Stimulated activated CD4-positive, alpha-beta T cell treated with anti-CD3 and anti-CD28 coated beads, Interleukin-4, amount 100 ng/mL, for 1 hour (primary cell): ENCODE measurements at places on chromosomes 5 and 9.
A peak's percentile ranks its signal among the peaks of the same experiment; 100 is the strongest.

DNA sequence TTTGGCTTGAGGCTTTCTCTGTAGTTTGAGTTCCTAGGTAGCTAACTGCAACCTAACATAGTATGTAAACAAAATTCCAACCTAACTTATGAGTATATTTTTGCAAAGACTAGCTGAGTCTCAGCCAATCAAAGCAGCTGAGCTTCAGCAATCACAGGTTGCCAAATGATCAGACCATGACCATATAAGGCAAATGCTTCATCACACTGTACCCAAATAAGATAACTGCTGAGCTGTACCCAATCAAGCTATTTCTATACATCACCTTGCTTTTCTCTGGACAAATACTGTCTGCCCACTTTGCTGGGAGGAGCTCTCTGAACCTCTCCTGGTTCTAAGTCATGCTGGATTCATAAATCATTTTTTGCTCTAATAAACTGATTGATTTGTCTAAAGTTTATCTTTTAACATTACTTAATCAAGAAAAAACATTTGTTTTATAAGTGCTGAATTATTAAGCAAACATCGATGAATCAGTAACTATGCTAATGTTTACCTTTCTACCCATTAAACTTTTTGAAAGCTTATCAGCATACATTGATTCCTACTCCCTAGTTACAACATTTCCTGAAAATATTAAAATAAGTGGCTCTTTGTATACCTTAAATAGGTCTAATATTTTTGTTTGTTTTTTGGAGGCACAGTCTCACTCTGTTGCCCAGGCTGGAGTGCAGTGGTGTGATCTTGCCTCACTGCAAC lies 129.7 kb upstream of the PCA3 start:
- DNase-seq = no peak

- no peak for DNase-seq
Observed at GRCh38 chr5:137607771-137608170, 108.6 kb upstream of the SPOCK1 start.

DNA sequence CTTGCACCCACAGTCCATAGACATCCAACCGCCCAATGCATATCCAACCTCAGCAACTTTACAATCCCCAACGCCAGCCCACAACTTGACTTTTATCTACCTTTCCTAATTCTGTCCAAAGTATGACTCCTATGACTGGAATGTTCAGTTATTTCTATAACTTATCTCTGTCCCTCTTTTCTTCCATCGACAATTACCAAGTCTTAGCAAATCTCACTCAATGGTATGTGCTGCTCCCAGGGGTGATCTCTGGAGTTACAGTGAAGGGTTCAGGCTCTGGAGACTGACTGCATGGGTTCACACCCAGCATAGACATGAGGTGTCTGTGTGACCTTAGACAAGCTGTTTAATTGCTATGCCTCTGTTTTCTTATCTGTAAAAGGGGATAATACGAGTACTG lies 106.9 kb downstream of the SPOCK1 start:
- DNase-seq = no peak

DNA sequence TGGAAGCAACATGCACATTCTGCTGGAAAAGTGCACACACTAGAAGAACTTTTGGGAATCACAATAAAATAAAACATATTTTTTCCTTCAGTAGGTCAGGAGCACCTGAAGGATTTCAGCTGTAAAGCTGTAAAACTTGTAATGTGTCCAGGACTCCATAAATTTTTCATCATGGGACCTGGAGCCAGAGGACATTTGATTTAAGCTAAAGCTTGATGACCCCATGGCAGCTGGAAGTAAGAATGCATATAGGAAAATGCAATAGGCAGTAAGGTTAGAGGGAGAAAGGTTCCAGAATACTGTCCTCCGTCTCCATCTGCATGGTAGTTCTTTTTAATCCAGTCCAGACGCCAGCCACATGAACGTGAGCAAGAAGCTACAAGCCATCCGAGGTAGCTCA lies 166.0 kb downstream of the ADAMTSL1 start:
- no peak for DNase-seq

DNA sequence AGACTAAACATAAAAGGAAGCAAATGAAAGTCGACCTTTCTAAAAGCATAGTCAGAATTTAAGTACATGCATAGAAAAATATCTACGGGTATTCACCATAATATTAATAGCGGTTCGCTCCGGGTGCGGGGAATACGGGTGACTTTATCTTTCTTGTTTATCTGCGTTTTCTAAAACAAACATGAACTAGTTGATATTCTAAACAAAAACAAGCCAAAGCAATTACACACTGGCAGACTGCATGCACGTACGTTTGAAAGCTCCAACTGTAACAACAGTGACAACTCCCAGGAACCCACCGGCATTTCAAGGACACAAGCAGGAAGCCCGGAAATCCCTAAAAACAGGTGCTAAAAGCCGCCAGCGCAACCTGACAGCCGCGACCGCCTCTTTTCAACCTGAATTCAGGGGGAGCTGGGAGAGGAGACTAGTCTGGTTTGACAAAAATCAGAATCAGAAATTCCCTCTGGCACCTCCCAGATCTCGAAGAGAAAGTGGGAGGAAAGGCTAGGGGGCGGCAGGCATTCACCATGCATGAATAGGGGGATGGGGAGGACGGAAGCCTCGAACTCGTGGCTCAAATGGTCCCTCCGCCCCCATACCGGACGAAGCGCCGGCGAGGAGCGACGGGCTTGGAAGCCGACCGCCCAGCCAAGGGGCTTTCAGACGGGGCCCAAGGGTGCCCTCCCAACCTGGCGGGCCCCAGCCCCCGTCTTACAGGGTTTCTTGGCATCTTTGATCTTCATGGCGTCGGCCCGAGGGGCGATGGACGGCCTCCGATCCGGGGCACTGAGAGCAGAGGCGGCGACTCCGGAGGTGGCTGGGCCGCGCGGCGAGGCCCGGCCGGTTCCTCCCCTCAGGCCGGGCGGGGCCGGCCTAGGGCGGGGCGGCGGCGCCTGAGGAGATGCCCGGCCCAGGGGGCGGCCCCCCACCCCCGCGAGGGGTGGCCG lies at the start of gene PANK3:
PANK3 (minus strand) TSS at position 831 of the 950 bp plus-strand sequence; CDS start at position 746, 85 bp downstream.
- DNase-seq = no peak

DNA sequence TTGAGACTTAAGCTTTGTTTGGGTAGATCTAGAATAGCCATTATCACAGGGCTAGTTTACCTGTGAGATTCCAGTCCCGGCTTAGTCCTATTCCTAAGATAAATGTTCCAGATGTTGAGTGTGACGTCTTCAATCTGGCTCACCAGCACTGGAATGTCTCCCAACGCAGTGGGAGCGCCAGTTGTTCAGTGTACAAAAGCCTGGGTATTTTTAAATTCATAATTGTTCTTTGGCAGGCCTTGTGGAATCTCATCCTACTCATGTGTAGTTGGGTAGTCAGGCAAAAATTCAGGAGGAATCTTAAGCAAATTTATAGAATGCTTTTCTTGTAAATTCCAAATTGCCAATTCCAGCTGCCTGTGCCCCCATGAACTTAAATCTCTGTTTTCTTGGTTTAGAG lies 272.6 kb upstream of the KCNN2 start:
- no peak for DNase-seq

DNA sequence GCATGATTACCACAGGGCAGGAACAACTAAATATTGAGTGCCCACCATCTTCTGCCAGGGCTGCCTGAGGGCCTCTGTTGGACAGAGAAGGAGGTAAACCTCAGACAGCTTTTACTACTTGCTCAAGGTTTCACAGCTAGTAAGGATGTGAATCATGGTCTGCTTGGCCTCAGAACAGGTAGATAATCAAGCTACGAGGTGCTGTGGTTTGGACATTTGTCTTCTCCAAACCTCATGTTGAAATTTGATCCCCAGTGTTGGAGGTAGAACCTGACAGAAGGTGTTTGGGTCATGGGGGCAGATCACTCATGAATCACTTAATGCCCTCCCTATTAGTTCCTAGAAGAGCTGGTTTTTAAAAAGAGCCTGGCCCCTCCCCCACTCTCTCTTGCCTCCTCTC lies 541.2 kb upstream of the TRPC7 start:
- DNase-seq = no peak

DNA sequence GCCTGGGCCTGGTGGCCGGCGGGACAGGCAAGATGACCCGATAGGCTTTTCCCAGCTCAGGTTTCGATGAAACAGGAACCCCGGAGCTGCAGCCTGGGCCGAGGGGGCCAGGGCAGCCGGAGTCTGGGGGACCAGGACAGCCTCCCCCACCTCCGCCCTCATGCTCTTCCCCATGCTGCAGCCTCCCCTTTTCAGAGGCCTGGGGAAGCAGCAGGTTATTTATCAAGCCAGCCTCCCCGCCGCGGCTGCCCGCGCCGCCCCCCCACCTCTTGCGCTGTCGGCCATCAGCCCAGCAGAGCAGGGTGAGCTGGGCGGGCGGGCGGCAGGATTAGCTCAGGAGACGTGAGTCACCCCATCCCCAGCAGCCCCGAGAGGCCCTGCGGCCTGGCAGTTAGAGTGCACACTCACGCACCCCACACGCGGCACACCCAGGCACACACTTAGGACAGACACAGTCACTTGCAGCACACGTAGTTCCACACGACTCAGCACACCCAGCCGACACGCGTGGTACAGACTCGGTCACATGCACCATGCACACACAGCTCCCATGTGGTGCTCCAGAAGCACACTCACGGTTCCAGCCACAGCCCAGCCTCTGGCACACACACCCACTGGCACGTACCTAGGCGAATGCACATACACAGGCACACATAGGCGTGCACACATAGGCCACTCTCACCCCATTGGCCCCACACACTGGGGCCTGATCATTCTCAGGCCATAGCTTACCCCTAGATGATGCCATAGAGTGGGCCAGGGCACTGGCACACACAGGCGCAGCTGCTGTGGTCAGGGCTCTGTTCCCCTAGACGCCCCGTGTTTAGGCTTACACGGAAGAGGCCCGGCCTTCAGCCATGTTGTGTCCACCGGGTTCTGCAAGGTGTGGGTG lies 13.0 kb downstream of the CXXC5 start:
- no peak for DNase-seq

GRCh38 chr5:112707187-112708102 lies 30.2 kb upstream of the APC start:
- DNase-seq = peak; percentile 92

DNA sequence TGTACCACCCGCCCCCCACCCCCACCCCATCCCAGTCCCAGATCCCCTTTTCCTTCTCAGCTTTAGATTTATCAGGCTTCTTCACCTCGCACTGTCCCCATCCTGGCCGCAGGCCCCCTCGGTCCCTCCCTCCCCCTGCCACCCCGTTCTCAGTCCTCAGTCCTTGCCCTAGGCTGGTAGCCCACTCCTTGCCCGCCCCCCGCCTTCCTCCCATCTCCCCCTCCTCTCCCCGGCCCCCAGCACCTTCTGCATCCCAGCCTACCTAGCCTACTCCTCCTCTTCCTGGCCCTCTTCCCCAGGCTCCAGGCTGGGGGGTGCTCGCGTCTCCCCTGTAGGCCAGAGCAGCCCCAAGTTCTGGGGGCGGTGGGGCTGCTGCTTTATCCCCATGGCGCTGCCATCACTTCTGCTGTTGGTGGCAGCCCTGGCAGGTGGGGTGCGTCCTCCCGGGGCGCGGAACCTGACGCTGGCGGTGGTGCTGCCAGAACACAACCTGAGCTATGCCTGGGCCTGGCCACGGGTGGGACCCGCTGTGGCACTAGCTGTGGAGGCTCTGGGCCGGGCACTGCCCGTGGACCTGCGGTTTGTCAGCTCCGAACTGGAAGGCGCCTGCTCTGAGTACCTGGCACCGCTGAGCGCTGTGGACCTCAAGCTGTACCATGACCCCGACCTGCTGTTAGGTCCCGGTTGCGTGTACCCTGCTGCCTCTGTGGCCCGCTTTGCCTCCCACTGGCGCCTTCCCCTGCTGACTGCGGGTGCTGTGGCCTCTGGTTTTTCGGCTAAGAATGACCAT lies 828 bp downstream of the NPR2 start:
- no peak for DNase-seq

GRCh38 chr9:127545196-127546124 lies 66.6 kb upstream of the STXBP1 start:
- DNase-seq = no peak

- no peak for DNase-seq
Observed at GRCh38 chr9:122071715-122072114, 21.4 kb downstream of the TTLL11 start.

GRCh38 chr9:136545965-136546696 lies at the start of gene NOTCH1:
NOTCH1 (minus strand) TSS chr9:136546048; CDS start chr9:136545786, 262 bp downstream.
- DNase-seq = peak; percentile 87

- DNase-seq = no peak
Observed at GRCh38 chr5:170270293-170271069, 27.1 kb downstream of the LCP2 start.

GRCh38 chr5:116340799-116341198 lies 233.8 kb downstream of the SEMA6A start:
- no peak for DNase-seq

DNA sequence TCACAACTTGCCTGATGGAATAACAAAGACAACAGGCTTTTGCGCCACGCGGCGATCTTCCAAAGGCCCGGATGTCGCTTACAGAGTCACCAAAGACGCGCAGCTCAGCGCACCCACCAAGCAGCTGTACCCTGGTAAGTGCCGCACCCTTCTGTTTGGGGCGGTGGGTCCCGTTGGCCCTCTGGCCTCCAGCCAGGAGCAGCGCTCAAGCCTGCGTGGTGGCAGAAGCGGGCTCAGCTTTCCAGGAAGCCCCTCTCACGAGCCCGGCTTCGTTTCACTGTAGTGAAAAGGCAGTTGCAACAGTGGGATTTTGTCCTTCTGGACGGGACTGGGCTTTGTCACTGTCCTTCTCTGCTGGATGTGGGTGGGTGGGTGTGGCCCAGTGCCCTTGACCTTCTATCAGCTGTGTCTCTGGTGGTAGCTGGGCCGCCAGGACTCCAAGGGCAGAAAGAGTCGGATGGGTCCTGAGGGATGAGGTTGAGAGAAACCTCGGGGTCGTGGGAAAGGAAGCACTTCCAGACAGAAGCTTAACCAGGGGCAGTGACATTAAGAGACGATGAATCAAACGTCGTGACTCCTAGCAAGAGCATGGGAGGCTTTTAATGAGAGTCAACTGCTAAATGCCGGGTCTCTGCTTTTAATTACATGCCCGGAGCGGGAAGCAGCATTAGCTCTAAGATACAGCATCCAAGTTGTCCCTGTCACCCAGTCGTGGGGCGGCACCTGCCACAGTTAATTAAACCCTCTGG lies 49.5 kb downstream of the COL5A1 start:
- no peak for DNase-seq

- no peak for DNase-seq
Observed at GRCh38 chr9:137760426-137760825, 117.2 kb upstream of the CACNA1B start.

DNA sequence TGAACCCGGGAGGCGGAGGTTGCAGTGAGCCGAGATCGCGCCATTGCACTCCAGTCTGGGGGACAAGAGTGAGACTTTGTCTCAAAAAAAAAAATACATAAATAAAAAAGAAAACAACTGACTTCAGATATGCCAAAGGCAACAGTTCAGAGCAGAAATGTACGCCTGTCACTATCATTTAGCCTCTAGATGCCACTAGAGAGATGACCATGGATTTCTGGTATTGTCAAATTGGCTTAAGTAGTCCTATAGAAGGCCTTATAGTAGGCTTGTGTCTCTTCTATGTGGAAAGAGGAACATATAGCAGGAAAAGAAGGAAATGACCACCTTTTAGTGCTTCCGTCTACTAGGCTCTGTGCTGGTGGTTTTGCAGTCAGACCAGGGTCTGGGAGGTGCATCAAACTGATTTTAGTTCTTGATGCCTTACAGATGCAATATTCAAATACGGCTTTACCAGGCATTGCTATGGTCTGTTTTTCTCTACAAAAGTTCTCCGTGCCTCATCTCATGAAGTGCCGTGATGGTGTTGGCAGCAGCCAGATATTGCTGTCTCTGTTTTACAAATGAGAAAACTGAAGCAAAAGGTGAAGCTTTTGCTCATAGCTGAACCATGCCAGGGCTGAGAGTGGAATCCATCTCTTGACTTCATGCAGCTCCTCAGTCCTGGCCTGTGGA lies 17.2 kb downstream of the AGXT2 start:
- DNase-seq = no peak
